ENCODE measurements at places on chromosomes 4 and X.

GRCh38 chr4:73828956-73829355 lies 7.5 kb upstream of the CXCL6 start:
- DNase-seq, result no peak

DNA sequence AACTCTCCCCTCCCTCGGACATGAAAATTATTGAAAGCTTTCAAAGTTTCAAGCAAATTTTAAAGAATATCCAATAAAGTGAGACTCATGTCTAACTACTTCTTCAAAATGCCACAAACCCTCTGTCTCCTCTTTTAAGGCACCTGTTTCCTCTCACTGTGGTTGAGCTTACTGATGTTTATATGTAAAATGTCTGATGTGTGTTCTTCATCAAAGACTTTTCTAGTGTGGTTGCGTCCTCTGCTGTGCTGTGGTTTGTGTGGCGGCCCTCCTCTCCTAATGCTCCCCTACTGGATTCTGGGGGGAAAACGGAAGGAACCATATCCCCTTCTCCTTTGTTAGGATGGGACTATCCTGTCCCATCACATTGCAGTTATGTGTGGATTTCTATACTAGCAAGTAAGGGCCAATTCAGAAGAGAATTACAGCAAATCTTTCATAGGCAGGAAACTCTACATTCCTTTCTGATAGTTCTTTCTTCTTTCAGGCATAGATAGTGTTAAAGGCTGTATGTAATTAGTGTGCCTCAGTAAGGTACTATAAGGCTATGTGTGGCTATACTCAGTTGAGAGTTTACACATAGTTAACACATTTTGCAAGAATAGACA lies 221.0 kb upstream of the GPRIN3 start:
- DNase-seq, result no peak

- DNase-seq, result no peak
These were observed 61.2 kb upstream of the DAPP1 start for GRCh38 chr4:99755223-99755944.

DNA sequence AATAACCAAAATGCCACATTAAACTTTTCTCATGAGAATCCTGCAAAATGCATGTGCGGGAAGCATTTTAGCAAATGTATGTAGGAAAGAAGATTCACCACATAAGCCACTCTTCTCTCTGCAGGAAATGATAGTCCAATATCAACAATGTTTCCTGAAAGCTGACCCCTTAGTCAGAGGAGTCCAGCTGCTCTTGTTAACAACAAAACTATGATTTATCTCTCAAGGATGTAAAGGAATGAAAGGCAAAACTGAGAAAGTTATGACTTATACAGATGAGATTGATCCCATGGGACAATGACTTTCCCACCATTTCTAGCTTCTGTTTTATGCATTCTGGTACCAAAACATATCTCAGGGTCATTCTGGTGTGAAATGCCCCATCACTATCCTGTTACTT lies 125.0 kb upstream of the EDNRA start:
- no peak for DNase-seq

DNA sequence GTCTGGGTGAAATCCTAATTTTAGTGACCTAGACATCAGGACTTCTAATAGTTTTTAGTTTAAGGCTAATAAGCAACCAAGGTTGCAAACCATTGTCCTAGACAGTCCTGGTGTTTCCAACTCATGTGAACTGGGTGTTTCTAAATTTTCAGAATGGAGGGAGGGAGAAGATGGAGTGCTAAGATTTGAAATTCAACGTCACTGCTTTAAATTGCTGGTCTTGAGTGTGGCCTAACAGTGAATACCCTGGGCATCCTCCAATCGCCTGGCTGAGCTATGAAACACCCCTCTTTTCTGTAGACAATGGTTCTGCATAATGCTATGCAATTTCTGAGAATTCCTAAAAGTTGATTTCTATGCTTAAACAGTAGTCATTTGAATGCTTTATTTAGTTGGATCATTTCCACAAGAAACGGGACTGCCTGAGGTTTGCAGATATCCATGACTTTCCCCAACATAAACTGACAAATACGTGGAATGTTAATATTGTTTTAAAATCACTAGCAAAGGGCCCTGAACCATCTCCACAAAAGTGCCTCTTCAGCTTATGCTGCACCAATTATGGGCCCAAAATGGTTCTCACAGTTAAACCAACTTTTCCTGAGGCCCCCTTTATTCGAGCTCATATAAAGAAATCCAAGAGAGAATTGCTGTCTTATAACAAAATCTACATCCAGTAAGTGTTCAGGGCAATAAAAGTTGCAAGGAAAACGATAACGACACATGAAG lies 1.1 kb downstream of the FBXL5 start:
- no peak for DNase-seq

DNA sequence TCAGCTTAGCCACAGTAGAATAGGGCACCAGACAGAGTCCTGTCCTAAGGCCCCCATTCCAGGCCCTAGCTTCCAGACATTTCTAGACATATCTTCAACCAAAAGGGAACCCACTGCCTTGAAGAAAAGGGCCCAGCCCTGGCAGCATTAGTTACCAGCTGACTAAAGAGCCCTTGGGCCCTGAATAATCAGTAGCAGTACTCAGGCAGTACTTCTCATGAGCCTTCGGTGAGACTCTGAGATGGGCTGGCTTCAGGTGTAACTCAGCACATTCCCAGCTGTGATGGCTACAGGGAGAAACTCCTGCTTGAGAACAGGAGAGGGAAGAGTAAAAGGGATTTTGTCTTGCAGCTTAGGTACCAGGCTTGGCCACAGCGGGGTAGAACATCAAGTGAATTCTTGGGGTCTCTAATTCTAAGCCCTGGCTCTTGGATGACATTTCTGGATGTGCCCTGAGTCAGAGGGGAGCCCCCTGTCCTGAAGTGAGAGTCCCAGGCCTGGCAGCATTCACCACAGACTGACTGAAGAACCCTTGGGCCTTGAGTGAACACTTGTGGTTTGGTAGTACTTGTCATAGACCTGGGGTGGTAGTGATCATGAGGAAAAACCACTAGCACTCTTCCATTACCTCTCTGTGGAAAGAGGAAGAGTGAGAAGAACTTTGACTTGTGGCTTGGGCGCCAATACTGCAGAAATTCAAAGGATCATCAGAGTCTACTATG lies 170.1 kb downstream of the ATP10D start:
- no peak for DNase-seq
